ENCODE measurements at places on chromosomes 7 and 10.

GRCh38 chr10:116691635-116692034 is 50.7 kb downstream of the HSPA12A start:
- no peak for DNase-seq

- DNase-seq = no peak
Measured at GRCh38 chr7:104548861-104549260, 220.5 kb downstream of the LHFPL3 start.

DNA sequence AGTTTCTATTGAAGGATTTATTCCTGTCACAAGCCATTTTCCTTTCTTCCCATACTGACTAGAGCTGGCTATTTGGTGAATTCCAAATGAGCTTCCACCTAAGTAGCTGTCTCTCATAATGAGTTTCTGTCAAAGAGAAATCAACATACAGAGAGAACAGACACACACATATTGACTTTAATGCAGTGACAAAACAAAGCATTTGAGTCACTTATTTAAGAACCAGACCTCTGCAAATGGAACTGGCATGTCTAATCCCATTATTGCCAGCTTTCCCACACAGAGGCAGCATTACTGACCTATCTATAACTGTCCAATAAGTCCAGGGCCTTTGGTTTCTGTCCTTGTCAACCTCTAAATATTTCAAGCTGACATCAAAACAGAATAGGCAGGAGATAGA is 179.3 kb upstream of the CSTF2T start:
- no peak for DNase-seq

GRCh38 chr7:70790215-70791073 is 341.5 kb upstream of the GALNT17 start:
- DNase-seq = no peak

DNA sequence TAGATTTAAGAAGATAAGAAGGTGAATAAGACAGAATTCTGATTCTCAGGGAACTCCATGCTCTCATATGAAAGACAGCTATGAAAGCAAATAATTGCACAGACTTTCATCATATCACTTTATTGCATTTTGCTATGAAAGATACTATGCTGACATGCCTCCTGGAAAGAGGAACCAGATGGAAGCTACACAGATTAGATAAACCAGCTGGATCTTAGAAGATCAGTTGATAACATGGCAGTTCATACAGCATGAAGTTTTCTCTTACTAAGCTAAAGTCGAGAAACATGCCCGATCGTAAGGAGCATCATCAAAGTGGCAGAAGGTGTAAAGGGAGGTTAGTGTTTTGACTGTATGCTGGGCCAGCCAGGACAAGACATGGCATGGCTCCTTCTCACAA is 112.5 kb upstream of the DPP6 start:
- DNase-seq = no peak

DNA sequence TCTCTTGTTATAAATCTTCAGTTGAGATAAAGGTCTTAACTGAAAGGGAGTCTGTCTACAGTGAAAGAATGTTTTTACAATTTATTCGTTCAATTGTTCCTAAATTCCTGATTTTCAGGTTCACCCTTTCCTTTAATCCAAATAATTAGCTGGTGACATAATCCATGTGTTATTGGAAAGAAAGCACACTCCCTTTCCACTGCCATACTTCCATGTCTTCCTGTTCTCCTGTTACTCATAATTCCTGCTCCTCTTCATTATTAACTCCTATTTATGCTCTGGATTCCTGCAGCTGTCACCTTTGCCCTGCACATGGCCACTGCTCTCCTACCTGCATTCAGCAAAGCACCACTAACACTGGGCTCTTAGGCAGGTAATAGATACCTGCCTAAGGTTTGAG is 40.0 kb upstream of the FAM3C start:
- no peak for DNase-seq

GRCh38 chr10:65183236-65183635 is 1662.0 kb downstream of the REEP3 start:
- no peak for DNase-seq

GRCh38 chr10:72334196-72334824 is 20.4 kb downstream of the DNAJB12 start:
- no peak for DNase-seq

Measured in suppressor macrophage treated with lipopolysaccharide for 4 hours (primary cell).